ENCODE measurements at places on chromosomes 13 and 19.
A peak's percentile ranks its signal among the peaks of the same experiment; 100 is the strongest.

DNA sequence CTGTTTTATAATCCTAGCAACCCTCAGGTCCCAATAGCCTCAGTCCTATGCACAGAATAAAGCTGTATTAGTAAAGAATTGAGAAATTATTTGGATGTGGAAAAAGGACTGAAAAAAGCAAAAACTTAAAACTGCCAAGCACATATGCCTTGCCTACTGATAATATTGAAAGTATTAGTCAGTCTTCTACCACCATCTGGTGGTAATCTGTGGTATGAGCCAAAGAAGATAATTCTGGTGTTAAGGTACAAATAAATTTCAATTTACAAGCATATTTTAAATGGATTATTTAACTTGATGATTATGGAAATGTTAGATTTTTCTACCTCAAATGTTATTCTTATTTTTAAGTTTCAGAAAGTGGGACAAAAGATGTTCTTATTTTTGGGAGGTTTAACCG is 460.3 kb upstream of the KLHL1 start:
- peak; percentile 72 for DNase-seq

GRCh38 chr13:38981096-38981495 is 9.5 kb downstream of the STOML3 start:
- DNase-seq = no peak

DNA sequence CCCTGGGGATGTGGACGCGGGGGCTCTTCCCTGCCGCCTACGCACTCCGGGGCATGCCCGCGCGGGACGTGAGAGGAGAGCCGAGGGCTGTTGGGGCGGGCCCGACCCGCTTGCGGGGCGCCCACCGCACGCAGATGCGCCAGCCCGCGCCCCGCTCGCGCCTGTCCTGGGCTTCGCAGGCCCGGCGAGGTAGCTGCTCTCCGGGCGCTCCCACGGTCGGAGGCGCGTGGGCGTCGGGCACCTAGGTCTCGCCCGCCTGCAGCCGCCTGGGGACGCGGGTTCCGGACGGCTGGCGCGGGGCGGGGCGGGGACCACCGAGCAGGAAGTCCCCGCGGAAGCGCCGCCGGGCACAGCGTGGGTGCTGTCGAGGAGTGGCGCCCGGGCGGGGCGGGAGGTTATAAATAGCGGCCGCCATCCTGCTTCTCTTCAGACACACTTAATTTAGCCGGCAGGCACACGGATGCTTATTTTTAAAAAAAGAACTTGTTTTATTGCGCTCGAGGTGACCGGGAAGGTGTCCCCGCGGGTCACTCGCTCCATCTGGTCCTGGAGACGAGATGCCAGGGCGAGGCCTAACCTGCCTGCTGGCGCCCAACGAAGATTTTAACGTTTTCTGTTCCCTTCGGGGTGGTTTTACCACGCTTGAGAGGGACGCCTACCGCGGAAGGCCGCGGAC is 561 bp upstream of the GJA3 start:
- DNase-seq = peak; percentile 30

DNA sequence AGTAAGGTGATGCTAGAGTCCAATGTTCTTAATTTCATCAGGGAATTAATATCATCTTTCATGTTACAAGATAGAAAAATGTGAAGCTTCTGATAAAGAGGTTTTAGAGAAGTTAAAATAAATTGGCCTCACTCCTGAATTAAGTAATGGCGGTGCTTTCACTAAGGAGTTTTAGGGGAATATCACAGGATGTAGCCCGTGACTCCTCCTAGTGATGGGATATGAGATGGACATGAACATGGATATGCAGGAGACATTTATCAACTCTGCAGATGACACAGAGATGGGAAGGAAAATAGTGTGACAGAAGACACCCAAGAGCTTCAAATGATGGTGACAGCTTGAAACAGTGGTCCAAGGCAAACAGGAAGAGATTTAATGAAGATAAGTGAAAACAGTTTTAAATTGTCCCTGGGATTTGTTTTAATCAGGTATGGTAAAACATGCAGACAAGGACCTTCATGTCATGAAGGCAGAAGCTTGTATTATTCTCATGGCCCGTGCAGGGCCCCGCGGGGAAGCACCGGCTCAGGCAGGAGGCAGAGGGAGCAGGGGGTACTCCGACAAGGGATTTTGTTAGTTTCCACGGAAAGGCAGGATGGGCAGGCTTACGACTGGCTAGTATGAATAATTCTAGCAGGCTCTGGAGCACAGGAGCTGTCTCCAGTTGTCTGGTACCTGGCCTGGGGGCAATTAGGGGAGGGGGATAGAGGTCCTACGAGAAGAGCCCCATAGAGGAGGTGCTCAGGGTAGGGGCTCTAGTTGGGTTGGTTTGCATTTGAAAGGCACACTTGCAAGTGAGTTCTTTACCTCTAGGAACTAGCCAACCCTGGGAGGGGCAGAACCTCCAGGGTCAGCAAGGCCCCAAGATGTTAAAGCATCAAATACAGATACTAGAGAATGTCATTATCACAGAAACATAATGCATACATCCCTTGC is 38.7 kb upstream of the FARP1 start:
- DNase-seq = no peak

GRCh38 chr19:16564842-16565241 is 7.4 kb downstream of the SLC35E1 start:
- no peak for DNase-seq

GRCh38 chr13:40261336-40261735 is 405.1 kb downstream of the FOXO1 start:
- DNase-seq = no peak

DNA sequence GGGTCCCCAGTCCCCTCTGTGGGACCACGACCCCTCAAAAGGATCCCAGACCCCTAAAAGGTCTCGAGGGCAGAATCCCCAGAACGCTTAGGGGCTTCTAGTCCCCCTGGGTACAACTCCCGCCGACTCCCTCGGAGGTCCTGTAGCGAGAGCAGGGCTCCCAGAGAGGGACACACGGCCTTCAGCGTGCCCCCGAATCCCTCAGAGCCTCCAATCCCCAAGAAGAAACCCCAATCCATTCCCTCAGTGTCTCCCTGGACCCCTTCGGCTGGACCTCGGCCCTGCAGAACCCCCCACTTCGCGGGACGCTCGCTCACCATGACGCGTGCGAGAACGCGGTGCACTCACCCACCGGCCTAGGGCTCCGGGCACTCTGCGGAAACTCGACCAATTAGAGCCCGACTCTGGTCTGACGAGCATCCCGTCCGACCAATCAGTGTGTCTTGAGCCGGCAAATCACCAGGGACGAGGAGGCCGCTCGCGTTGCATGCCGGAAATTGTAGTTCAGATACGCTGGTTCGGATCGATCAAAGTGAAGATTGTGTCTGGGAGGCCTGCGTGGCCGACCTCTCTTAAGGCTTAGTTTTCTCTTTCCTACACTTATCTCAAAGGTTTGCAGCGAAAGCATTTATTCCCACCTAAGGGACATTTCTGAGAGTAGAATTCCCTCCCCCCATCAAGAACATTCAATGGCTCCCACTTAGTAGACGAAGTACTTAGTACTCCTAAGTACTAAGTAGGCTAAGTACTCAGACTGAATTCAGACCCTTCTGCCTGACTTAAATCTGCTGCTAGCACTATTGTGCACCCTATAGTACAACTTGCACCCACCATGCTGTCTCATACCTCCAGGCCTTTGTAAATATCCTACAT is at the start of gene TMEM161A:
Gene TMEM161A (minus strand): TSS at position 370 of the 873 bp plus-strand sequence. CDS start 50 bp downstream, at position 320.
- DNase-seq = peak; percentile 99

GRCh38 chr19:1814833-1815604 is 2.9 kb upstream of the ATP8B3 start:
- no peak for DNase-seq

- DNase-seq = no peak
Observed at GRCh38 chr13:45082964-45083363, 37.3 kb upstream of the GTF2F2 start.

DNA sequence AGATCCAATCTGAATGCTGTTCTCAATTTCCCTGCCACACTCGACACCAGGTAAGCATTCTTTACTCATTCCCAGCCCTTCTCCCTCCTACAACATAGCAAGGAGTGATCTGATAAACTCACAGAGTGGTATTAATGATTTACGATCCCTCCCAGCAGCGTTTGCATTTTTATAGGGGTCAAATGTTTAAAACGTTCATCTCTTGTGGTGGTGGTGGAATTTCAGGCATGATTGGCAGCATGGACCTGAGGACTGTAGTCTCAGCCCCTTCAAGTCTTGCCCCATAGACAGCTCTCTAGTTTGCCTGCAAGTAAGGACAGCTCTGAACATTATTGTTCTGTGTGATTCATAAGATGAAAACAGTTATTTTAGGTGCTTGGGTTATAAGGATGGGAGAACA is 565.7 kb downstream of the EFNB2 start:
- DNase-seq = no peak

GRCh38 chr13:113544896-113545295 is 39.7 kb upstream of the TFDP1 start:
- no peak for DNase-seq

- DNase-seq = no peak
Observed at GRCh38 chr13:32047793-32048192, 16.2 kb downstream of the FRY start.

- peak; percentile 82 for DNase-seq
Observed at GRCh38 chr13:49791315-49791710, 1.2 kb downstream of the KPNA3 start.

- peak; percentile 54 for DNase-seq
Observed at GRCh38 chr19:3073159-3073563, 10.9 kb upstream of the TLE5 start.

DNA sequence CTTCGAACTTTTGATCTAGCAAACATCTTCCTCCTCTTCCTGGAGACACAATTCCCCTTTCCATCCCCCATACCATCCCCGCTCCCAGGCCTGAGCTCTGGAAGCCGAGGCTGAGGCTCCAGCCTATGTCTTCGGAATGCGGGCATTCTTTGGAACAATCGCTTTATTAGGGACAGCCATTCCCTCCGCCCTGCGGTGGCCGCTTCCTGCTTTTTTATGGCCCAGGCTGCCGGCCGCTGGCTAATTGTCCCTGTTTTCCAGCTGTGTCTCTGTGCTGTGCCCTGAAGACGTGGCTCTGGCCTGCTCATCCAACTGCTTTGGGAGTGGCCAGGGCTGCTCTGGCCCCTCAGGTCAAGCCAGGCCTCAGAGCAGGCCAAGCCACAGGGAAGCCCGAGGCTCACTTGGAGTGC is 2.1 kb upstream of the CDX2 start:
- no peak for DNase-seq

DNA sequence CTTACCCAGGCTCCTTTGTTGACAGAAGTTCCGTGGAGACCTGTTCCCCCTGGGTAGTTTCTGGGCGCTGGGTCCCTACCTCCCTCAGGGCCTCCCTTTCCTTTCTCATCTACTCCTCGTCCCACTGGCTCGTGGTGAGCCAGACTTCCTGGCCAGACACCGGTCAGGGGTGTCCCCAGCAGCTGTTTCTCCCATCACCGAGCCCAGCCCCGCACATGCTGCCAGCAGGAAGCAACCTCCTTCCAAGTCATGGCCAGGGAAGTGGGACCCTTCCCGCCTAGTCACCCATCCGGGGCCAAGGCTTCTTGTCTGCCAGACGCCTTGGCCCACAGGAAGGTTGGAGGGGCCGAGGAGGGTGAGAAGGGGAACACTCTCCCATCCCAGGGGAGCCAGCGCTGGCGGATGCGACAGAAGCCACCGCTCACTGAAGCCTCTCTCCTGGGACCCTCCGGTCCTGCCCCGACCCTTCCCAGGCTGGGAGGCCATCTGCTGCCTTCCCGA is 5.7 kb downstream of the PAK4 start:
- no peak for DNase-seq

DNA sequence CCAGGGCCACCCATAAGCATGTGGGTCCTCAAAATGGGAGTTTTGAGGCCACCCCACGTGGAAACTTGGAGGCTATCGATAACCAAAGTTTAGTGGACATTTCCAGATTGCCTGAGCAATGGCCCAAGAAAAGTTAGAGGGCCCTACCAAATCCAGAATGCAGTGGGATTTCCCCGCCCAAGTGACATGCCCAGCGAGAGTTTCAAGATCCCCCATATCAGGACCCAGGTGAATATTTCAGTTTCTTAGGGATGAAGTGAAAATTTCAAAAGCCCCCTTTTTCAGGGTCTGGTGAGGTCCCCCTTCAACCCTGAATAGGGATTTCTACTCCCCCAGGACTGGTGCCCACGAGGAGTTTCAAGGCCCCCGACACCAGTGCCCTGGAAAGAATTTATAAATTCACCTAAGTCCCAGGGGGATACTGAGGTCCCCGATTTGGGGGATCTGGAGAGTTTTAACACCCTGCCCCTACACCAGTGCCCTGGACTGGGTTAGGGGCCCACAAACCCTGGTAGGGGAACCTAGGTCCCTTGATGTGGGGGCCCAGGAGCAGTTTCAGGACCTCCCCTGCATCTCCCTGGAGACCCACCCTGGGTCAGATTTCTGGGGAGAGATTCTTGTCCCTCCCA is 695 bp downstream of the BST2 start:
- DNase-seq = no peak

- DNase-seq = no peak
Observed at GRCh38 chr13:33649212-33649878, 168.6 kb upstream of the RFC3 start.
